Pancreas (tissue), 10 donors: ENCODE measurements at places on chromosomes 13 and 19. TPM values are rescaled to one million over a fixed set of nuclear protein-coding genes. Genes with fewer than 3 reads are reported as not detected.

GRCh38 chr13:40982772-40983171 is 36.3 kb downstream of the ELF1 start:
- H3K27ac ChIP-seq: peak overlapping the region; percentile 60
- H3K27me3 ChIP-seq: no peaks in the 10 kb centered on the region
- H3K4me1 ChIP-seq: peaks cover 36% of the 10 kb centered on the region
- no peak for DNase-seq

DNA sequence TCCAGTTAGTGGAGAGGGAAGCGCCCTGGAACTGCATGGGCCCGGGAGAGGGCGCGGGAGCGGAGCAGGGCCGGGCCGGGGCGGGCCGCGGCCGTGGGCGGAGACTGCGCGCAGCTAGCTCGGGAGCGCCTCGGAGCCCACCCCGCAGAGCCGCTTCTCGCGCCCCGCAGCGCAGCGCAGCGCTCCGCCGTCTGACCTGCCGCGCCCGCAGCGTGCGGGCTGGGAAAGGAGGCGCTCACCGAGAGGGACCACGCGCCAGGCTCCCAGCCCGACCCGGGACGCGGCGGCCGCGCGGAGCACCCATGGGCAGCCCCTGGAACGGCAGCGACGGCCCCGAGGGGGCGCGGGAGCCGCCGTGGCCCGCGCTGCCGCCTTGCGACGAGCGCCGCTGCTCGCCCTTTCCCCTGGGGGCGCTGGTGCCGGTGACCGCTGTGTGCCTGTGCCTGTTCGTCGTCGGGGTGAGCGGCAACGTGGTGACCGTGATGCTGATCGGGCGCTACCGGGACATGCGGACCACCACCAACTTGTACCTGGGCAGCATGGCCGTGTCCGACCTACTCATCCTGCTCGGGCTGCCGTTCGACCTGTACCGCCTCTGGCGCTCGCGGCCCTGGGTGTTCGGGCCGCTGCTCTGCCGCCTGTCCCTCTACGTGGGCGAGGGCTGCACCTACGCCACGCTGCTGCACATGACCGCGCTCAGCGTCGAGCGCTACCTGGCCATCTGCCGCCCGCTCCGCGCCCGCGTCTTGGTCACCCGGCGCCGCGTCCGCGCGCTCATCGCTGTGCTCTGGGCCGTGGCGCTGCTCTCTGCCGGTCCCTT is at the start of gene MLNR:
TSS of gene MLNR (plus strand) at position 303 of the 820 bp plus-strand sequence. CDS start at position 303, 0 bp downstream.
- peak; percentile 69 for DNase-seq
- H3K27ac ChIP-seq: no peak within 1 kb of the TSS
- no peaks in the 10 kb centered on the region for H3K36me3 ChIP-seq
- peak within 1 kb of the TSS; percentile 7 for H3K4me3 ChIP-seq
- H3K27me3 ChIP-seq: no peaks in the 10 kb centered on the region

Gene ZNF45
- 5.1 TPM for total RNA-seq

Gene PRTN3
- total RNA-seq: not detected

- H3K27me3 ChIP-seq: no peaks in the 10 kb centered on the region
- peaks cover 29% of the 10 kb centered on the region for H3K36me3 ChIP-seq
- peaks cover 25% of the 10 kb centered on the region for H3K4me1 ChIP-seq
- H3K27ac ChIP-seq: no peak overlapping the region
- DNase-seq: peak; percentile 40
These were observed 7.2 kb downstream of the DAPK3 start for GRCh38 chr19:3963458-3964255.

GRCh38 chr13:40442826-40443225 is 223.6 kb downstream of the FOXO1 start:
- DNase-seq: no peak
- no peaks in the 10 kb centered on the region for H3K27me3 ChIP-seq
- H3K36me3 ChIP-seq: no peaks in the 10 kb centered on the region

DNA sequence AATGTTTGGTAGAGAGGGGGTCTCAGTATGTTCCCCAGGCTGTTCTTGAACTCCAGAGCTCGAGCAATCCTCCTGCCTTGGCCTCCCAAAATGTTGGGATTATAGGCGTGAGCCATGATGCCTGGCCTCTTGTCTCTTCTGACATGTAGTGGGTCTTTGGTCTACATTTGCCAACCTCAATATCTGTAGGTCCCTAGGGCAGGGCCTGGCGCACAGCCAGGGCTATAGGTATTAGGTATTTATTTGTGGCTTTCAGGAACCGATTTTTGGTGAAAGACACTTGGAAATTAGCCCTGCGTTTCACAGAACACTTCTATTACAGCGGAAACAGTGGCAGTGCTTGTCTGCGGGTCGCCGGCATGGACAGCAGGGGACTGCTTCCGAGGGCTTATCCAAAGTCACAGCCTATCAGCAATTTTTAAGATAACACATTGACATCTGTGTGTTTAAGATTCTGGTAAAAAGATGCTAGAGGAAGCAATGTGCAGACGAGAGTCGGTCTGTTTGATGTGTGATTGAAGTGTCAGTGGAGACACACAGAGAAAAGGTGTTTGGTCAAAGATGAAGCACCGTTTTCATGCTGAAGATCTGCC is 14.5 kb downstream of the ZNF536 start:
- no peaks in the 10 kb centered on the region for H3K4me1 ChIP-seq
- no peak overlapping the region for H3K4me3 ChIP-seq
- no peak for DNase-seq
- no peaks in the 10 kb centered on the region for H3K36me3 ChIP-seq
- no peaks in the 10 kb centered on the region for H3K27me3 ChIP-seq
- H3K27ac ChIP-seq: no peak overlapping the region

GRCh38 chr13:50981686-50982085 is 72.1 kb downstream of the RNASEH2B start:
- no peak overlapping the region for H3K27ac ChIP-seq
- DNase-seq: no peak
- H3K4me1 ChIP-seq: no peaks in the 10 kb centered on the region
- H3K27me3 ChIP-seq: no peaks in the 10 kb centered on the region

Gene NOVA2
- 0.43 TPM for total RNA-seq

GRCh38 chr19:15251749-15252397 is 19.6 kb upstream of the EPHX3 start:
- H3K4me3 ChIP-seq: no peak overlapping the region
- peaks cover 4% of the 10 kb centered on the region for H3K36me3 ChIP-seq
- peak; percentile 60 for DNase-seq
- H3K4me1 ChIP-seq: peaks cover 13% of the 10 kb centered on the region
- no peaks in the 10 kb centered on the region for H3K27me3 ChIP-seq

DNA sequence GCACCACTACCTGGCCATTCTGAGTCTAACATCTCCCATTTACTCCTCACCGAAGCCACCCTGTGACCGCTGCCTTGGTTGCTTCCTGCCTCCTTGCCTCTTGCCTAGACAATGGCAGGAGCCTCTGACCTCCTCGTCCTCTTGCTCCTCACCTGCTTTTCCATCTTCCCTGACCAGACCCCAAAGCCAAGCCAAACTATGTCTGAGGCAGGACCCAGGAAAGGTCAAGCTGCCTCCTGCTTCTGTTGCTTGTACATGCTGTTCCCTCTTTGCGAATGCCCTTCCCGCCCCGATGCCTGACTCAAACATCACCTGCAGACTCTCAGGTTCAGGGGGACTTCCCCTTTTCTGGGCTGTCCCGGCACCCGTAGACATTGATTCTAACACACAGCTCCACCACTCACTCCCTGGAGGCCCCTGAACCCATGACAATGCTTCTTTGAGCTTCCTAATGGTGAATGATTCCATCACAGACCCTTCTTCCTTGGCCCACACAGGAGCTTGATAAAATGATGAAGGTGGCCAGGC is 60.8 kb downstream of the F2RL3 start:
- no peaks in the 10 kb centered on the region for H3K36me3 ChIP-seq
- no peak overlapping the region for H3K4me3 ChIP-seq
- no peak for DNase-seq

GRCh38 chr13:46748300-46748699 is 48.7 kb downstream of the ESD start:
- H3K36me3 ChIP-seq: peaks cover 6% of the 10 kb centered on the region
- no peaks in the 10 kb centered on the region for H3K4me1 ChIP-seq
- H3K27me3 ChIP-seq: no peaks in the 10 kb centered on the region
- no peak overlapping the region for H3K27ac ChIP-seq
- DNase-seq: no peak

Gene ZNF283
- total RNA-seq: 3.9 TPM

Gene SUGP1
- 17.6 TPM for total RNA-seq

Gene SLC25A41
- not detected for total RNA-seq

GRCh38 chr19:55231391-55232285 is 3.1 kb upstream of the TMEM86B start:
- H3K4me1 ChIP-seq: no peaks in the 10 kb centered on the region
- H3K36me3 ChIP-seq: peaks cover 49% of the 10 kb centered on the region
- DNase-seq: peak; percentile 12
- H3K27ac ChIP-seq: no peak overlapping the region
- no peak overlapping the region for H3K4me3 ChIP-seq

Gene LILRB1
- total RNA-seq: 0.88 TPM

DNA sequence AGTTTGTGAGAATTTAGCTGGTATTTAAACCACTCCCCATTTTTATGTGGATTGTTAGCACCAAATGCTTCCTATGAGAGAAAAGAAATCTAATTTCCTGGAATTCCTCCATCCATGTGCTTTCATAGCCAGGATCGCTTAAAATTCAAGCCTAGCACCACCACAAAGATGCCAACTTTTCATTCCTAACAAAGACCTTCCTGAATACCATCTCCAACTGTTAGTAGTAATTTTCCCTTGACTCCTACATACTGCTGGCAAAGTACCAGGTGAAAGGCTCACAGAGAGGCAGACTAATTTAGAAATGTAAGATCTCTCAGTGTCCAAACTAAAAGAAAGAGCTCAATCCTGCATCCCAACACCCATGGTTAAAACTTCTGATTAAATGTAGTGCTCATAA is 386.3 kb downstream of the KCTD12 start:
- no peak overlapping the region for H3K27ac ChIP-seq
- no peaks in the 10 kb centered on the region for H3K4me1 ChIP-seq
- H3K36me3 ChIP-seq: no peaks in the 10 kb centered on the region
- no peak for DNase-seq
- no peaks in the 10 kb centered on the region for H3K27me3 ChIP-seq
- H3K4me3 ChIP-seq: no peak overlapping the region

DNA sequence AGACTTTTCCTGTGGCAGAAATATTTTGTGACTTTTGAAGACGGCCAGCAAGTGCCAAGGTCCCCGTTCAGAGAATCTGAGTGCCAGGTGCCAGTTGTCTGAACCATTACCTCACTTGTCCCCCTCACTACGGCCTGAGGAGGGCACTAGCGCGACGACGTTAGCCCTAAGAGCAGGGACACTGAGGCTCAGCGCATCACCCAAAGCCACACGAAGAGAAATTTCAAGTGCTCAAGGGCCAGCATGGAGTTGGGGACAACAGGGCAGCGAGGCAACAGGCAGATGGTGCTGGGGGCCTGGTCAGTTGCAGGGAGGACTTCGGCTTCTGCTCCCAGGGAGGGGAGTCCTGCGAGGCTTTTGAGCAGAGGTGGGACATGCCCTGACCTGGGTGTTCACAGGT is 9.5 kb upstream of the TYK2 start:
- no peaks in the 10 kb centered on the region for H3K4me1 ChIP-seq
- H3K4me3 ChIP-seq: no peak overlapping the region
- H3K27ac ChIP-seq: no peak overlapping the region
- peaks cover 4% of the 10 kb centered on the region for H3K36me3 ChIP-seq
